ENCODE measurements at places on chromosomes 3 and 15.

DNA sequence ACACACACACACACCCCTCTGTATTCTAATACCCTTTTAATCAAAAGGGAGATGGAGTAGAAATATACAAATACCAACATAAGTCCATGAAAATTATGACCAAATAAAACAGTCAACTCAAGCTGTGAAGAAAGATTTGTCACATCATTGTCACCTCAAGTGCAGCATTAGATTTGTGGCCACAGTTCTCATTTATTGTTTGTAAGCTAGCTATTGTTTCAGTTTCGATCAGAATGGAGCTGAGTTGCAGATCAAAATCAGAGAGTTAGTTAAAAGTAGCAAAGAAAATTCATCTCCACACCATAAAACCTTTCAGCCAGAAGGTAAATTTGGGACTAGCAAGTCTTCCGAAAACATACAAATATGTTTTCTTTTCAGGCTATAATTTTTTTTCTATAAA, 267.7 kb upstream of the LMCD1 start:
- no peak for DNase-seq

DNA sequence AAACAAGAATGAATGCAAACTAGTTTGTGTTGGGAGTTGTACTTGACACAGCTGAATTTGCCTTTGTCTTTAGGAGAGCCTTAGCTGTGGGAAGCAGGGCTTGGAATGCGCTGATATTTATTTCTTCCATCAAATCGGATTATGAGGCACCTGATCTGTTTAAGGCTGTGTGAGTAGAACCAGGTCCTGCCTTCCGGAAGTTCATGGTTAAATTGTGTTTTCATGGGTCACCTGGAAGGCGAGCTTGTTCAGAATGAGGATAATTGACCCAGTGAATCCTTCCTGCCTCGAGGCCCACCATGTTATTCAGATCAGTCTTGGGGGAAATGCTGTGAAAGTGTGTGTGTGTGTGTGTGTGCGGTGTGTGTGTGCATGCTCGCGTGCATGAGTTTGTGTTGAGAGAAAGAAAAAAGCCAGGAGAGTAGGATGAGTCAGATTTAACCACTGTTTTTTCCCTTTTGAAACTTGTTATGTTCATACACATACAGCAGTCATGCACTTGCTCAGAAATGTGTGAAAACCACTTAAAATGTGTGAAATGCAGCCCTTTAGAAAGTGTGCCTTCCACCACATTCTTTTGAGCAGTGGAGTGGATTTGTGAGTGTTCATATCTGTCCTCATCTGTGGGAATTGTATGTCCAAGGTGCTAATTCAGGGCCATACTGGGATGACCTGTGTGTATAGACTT, 36.7 kb downstream of the SMAD3 start:
- peak; percentile 30 for DNase-seq

DNA sequence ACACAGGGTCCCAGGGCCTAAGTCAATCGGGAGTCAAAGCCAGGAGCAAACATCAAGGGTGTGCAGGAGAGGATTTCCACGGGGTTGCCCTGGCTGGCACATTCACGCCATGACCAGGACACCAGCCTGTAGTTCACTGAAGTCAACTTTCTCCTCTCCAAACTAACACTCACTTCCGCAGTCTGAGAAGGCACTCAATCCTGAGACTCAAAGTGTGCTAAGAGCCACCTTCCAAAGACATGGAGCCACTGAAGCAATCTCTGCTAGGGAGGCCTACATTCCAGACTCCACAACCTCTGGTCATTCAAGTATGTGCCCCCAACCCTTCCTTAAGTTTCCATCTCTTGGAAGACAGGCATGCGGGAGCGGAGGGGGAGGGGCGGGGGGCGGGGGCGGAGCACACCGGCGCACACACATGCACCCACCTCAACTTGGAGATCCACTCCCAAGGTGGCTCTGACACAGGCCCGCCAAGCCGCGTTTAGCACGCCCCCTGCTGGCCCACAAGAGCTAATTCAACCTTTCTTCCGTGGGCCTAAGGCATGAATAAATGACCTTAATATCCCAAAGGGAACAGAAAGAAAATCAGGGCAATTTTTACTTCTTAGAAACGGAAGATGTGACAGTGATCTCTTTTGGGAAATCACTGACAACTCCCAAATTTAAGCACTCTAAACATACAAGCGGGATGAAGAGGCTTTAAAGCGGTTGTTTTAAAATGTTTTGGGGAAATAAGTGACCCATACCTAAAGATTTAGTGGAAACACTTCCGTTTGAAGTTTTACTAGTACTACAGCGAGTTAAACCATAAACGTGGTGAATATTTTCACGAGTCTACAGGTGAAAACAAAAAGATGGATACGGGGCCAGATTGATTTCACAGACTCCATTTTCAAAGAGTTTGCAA, 162.5 kb upstream of the CHRNA7 start:
- peak; percentile 38 for DNase-seq

DNA sequence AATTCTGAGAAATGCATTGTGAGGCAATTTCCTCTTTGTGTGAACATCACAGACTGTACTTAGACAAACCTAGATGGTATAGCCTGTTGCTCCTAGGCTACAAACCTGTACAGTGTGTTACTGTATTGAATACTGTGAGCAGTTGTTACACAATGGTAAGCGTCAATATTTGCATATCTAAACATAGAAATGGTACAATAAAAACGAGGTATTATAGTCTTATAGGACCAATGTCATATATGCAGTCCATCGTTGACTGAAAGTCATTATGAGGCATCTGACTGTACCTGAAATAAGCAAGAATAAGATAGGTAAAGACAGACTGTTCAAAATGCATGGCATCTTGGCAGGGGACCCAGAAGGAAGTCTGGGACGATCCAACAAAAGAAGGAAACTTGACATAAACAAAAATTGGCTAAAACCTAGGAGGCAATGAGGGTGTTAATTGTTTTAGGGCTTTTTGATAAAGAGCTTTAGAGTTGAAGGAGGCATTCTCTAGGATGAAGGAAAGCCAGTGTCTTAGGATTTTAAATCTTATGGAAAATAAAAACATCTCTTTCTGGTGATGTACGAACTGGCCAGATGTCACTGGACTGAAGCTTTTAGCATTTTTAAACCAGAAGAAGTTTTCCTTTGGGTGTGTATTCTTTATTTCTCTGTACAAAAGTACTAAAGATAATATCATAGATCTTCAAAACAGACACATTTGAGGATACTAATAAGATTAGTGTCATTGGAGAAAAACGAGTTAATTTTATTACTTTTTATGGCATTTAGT, 9.2 kb upstream of the SPRED1 start:
- no peak for DNase-seq

DNA sequence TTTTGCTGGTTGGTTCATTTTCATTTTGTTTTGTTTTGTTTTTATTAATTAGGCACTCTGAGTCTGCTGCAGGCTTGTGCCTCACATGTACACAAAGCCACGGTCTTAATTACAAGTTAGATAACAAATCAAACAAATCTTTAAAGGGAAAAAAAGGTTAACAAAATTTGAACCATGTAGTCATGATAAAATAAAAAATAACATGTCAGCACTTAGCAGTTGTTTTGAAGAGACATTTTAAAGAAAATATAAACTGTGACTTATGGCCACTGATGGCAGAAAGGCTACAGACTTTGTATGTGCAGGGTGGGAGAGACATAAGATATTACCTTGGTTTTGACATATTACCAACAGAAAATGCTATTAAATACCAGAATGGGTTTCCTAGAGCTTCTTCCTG, 1035.4 kb downstream of the TUSC7 start:
- no peak for DNase-seq

GRCh38 chr15:89740137-89740536, 10.9 kb downstream of the MESP1 start:
- DNase-seq, result peak; percentile 41

DNA sequence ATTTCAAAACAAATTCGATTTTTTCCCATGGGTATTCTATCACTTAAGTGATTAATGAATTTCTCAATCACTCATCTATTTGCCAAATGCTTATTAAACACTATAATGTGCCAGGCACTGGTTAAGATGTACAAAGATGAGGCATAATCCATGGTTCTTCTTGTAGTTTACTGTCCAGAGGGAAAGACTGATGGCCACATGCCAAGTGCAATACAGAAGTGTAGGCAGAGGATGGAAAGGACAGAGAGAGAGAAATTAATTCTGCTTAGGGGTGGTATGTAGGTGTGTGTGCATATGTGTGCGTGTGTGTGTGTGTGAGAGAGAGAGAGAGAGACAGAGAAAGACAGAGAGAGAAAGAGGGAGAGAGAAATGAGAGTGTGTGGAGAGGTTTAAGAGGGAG, 120.8 kb upstream of the CCNL1 start:
- no peak for DNase-seq

DNA sequence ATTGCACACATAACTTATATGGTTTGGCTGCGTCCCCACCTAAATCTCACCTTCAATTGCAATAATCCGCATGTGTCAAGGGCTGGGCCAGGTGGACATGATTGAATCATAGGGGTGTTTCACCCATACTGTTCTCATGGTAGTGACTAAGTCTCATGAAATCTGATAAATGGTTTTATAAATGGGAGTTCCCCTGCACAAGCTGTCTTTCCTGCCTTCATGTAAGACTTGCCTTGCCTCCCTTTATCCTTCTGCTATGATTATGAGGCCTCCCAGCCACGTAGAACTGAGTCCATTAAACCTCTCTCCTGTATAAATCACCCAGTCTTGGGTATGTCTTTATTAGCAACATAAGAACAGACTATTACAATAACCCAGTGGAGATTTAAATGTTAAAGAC, 653.9 kb downstream of the ROBO1 start:
- no peak for DNase-seq

DNA sequence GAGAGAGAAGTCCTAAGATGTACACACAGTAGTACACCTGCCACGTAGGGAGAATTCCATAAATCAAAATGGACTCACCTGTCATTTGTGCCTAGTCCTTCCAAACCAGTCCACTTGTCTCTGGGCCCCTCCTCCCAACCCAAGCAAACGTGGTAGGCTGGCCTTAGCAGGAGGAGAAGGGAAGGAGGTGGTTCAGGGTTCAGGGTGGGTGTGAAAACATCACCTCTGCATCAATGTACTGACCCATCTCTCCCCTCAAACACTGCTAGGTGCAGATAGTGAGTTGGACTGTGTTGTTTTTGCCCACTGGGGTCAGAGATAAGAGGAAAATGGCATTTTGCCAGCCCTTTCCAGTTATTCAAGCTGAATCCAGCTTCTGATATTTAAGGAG, 99.3 kb downstream of the MME start:
- DNase-seq, result no peak

DNA sequence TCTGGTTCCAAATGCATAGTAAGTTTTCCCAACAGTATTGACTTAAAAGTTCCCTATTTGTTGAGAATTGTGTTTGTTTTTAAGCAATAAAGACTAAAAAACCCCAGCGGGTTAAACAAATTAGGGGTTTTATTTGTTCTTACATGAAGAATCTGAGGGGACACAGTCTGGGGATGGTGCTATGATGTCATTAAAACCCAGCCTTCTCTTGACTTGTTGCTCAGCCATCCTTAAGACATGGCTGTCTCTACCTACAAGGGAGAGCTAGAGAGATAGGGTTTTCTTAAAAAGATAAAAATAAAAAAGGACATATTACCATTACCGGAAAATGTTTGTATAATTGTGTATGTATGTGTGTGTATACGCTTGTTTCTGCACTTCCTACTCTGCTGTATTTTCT, 11.7 kb upstream of the ARL14 start:
- no peak for DNase-seq

GRCh38 chr3:46576879-46577278, 10.8 kb upstream of the LRRC2 start:
- DNase-seq, result no peak

GRCh38 chr3:119726909-119727308, 24.1 kb downstream of the CFAP91 start:
- no peak for DNase-seq

DNA sequence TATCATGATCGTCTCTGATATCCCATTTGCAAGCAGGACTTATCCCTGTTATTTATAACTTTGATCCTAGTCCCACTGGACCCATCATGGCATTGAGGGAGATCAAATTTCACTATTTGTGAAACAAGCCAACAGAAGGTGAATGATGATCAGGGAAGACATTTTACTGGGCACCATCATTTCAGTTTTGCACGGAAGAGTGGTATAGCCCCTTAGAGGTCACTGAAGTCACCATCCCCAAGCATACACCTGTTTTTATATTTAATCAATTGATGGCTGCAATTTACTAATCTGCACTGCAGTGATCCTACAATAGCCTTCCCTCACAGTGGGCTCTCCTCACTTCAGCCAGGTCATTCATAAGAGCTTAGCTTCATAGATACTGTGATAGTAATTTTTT, 132.4 kb downstream of the FHIT start:
- no peak for DNase-seq

DNA sequence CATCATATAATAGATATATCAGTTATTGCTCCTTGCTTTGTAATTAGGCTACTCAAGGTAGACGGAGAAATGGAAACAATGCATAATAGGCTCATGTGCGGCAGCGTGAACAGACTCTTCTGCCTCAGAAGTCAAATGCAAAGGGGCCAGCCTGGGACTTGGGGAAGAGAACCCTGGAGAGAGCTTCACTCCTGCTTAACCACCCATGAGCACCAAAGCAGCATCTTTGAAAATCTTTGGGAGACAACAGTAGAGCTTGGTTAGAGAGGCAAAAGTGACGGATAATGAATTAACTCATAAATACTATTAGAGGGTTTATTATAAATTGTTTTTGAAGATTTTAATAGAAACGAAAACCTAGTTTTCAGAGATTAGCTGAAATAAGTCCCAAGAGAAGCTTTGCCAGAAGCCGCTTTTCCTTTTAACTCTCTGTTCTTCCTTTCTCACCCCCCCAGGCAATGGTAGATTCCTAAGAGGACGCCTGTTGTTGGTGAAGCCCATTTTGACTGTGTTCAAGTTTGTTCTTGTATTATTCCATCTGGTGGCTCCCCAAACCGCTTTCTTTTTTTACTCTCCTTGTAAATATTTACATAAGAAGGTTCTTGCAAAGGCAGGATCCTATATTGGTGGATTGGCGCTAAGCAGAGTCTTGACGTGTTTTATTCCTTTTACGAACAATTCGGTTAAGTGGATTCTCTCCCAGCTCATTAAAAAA, 196.0 kb upstream of the TPRG1 start:
- DNase-seq, result no peak

DNA sequence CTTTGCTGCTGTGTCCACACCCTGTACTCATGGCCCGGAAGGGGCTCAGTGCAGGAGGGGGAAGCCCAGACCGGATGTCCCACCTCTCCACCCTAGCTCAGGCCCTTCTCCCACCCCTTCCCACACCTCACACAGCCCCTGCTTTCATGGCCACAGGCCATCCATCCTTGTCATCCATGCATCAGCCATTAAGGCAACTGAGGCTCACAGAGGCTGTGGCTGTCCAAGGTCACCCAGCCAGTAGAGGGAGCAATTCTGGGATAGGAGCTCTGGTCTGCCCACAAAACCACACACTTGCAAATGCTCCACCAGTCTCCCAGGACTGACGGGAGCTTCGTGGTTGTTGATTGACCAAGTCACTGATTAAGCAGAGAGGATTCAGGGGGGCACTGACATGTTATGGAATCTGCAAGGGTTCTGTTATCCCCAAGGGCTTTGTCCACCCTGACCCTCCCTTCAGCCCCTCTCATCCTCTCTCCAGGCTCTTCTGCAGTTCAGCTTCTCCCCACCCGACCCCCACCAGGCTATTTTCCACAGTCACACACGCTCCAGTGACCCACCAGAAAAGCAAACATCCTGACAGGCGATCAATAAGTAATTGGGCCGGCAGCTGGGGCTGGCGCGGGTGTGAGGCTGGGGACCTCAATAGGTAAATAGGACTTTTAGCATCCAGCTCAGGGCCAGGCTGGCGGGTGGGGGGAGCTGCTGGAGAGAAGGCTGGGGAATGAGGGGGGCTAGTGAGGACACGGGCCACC, 15.1 kb downstream of the LINGO1 start:
- no peak for DNase-seq

- DNase-seq, result no peak
Observed at GRCh38 chr3:136428167-136428566, 178.0 kb downstream of the PCCB start.

Measured in stimulated activated CD8-positive, alpha-beta memory T cell treated with anti-CD3 and anti-CD28 coated beads, Interleukin-7, amount 100 ng/mL, for 4 hours (primary cell).